ENCODE measurements at places on chromosomes 7 and 10.

GRCh38 chr10:114384181-114384580 lies 20.1 kb downstream of the AFAP1L2 start:
- no peak for DNase-seq

DNA sequence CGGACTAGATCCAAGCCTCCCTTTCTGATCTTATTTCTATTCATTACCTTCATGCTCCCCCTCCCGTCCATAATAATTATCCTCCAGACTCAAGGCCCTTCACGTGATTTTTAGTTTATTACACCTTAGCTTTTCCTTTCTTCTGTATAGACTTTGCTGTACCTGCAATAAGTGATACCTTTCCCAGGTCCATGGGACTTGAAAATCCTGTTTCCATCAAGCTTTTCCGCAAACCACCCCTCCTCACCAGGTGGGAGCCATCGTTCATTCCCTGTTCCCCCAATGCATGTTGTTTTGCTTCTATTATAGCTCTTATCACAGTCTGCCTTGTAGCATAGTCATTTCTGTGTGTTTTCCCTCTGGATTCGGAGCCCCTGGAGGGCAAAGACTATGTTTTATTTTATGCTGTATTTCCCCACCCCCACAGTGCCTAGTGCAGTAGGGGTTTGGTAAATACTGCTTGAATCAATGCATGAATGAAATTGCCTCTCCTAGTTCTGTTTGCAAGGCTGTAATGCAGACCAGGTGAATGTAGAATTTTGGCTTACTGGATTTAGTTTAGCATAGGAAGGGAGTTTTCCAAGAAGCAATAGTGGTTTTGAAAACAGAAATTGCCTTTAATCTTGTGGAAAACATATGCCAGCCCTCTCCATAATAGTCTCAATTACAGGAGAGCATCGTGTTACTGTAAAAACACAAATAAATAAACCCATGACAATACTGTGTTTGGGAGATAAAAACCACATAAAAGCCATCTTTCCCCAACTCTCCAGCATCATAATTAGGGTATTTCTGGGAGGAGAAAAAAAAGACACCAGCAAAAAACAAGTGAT lies 213.4 kb downstream of the AUTS2 start:
- no peak for DNase-seq

- DNase-seq = no peak
These were observed 106.1 kb downstream of the CRPPA start for GRCh38 chr7:16315280-16315679.

DNA sequence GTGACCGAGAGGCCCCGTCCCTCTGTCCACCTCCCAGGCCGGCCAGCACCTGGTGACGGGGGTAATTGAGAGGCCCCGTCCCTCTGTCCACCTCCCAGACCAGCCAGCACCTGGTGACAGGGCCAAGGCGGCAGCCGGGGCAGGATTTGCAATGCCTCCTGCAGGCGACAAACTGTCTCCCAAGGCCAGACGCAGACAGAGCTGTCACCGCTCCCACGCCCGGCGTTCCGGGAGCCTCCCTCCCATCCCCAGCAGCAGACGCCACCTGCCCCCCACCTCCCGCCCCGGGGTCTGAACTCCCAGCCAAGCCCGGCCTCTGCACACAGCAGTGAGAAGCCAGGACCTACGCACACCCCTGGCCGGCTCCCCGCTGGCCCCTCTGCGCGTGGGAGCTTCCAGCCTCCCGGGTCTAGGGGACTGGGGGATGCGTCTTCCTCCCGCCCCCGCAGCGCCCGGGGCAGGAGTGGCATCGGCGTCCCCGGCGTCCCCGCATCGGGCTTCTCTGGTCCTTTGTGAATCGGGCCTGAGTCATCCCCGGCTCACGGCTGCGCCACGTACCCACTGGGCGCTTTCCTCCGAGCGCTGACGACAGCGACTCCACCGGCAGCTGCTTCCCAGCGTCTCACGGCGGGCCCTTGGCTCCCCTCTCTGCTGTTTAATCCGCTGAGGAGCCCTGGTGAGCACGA lies 95.1 kb upstream of the DIP2C start:
- peak; percentile 32 for DNase-seq

GRCh38 chr10:10676972-10677371 lies 340.7 kb upstream of the CELF2 start:
- no peak for DNase-seq

- DNase-seq = no peak
These were observed 38.0 kb downstream of the USP6NL start for GRCh38 chr10:11573497-11573896.

- DNase-seq = no peak
These were observed 21.6 kb downstream of the JCAD start for GRCh38 chr10:30037620-30038336.

DNA sequence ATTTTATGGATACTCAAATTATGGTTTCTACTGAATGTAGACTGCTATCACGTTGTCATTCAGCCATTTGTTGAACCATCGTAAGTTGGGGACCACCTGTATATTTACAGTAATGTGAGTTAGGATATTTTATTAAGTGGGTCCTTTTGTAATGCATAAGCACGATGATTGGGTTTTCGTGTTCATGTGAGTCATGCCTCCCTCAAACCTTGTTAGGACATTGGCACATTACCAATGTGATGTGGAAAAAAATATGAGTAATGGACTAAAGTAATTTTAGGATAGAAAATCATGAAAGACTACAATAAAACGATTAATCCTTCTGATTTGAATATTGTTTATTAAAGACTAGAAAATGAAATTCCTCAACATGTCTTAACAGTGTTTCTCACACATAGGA lies 8.7 kb downstream of the SMC3 start:
- no peak for DNase-seq

DNA sequence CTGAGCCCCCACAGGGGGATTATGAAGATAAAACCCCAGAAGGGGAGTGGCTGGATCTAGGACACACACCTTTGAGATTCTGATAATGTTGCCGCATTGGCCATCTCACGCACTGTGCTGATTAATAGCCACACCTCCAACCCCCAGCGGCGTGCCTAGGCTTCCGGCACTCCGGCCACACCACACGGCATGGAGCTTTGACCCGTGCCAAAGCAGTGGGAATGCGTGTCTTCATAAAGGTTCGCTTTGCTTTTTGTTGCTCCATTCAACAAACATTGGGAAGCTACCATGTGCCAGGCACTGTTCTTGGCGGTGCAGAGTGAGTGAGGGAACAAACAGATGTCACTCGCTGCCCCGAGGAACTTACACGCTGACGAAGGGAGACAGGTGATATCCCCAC lies 117.6 kb downstream of the TCERG1L start:
- no peak for DNase-seq
